Progenitor cell of endocrine pancreas (in vitro differentiated cells): ENCODE measurements at places on chromosomes 7 and 10. TPM values are rescaled to one million over a fixed set of nuclear protein-coding genes. Genes with fewer than 3 reads are reported as not detected.
A peak's percentile ranks its signal among the peaks of the same experiment; 100 is the strongest.

Gene FKBP6
- not detected in 2 replicates for total RNA-seq

- no peak overlapping the region for H3K27ac ChIP-seq
- DNase-seq, result no peak
Measured at GRCh38 chr10:92916433-92916832, 68.1 kb downstream of the EXOC6 start.

- H3K4me1 ChIP-seq, result peaks cover 31% of the 10 kb centered on the region
- no peaks in the 10 kb centered on the region for H3K27me3 ChIP-seq
- H3K4me3 ChIP-seq, result peak overlapping the region; percentile 17
- no peak for DNase-seq
Measured at GRCh38 chr7:142152076-142152475, 40.6 kb downstream of the MGAM2 start.

- H3K4me1 ChIP-seq, result peaks cover 16% of the 10 kb centered on the region
- no peaks in the 10 kb centered on the region for H3K27me3 ChIP-seq
- H3K27ac ChIP-seq, result no peak overlapping the region
- H3K36me3 ChIP-seq, result peaks cover 3% of the 10 kb centered on the region
- DNase-seq, result no peak
Measured at GRCh38 chr10:53108317-53108934, 335.8 kb upstream of the MBL2 start.

DNA sequence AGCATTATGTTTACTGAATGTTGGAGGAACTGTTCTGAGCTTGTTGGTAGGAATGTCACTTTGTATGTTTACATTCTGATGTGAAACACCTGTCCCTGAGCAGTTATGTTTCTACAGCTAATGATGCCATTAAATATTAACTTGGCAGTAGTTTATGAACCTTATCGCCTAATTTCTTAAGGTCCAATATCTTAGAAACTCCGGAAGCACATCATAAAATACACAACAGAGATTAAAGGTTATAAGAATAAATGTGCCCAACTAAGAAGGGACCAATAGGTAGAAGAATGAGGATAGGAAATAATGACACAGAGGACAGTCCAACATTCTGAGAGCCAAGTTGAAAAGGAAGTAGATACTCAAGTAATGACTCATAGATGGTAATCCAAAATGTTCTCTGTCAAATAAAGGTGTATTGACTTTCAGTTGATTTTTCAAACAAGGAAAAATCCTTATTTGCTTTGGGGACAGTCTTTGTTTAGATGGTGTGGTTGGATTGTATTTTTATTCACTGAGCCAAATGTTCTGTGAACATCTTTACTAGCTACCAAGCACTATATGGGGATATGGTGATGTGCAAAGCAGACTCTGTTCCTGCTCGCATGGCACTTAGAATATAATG lies 31.9 kb downstream of the LCOR start:
- no peak overlapping the region for H3K4me3 ChIP-seq
- no peaks in the 10 kb centered on the region for H3K27me3 ChIP-seq
- H3K36me3 ChIP-seq, result peaks cover 14% of the 10 kb centered on the region
- peak overlapping the region; percentile 91 for H3K27ac ChIP-seq

- no peak overlapping the region for H3K27ac ChIP-seq
Measured at GRCh38 chr10:77494327-77494726, 143.3 kb downstream of the KCNMA1 start.

Gene LIPM
- total RNA-seq, result not detected in 2 replicates

- H3K4me1 ChIP-seq, result no peaks in the 10 kb centered on the region
- no peak for DNase-seq
- no peaks in the 10 kb centered on the region for H3K36me3 ChIP-seq
- H3K27me3 ChIP-seq, result no peaks in the 10 kb centered on the region
- no peak overlapping the region for H3K4me3 ChIP-seq
Measured at GRCh38 chr10:51377932-51378599, 303.8 kb downstream of the PRKG1 start.

GRCh38 chr7:150756166-150756565 lies 18.9 kb downstream of the GIMAP5 start:
- H3K36me3 ChIP-seq, result no peaks in the 10 kb centered on the region
- H3K27ac ChIP-seq, result no peak overlapping the region
- peaks cover 18% of the 10 kb centered on the region for H3K27me3 ChIP-seq
- DNase-seq, result no peak
- no peaks in the 10 kb centered on the region for H3K4me1 ChIP-seq
- no peak overlapping the region for H3K4me3 ChIP-seq

DNA sequence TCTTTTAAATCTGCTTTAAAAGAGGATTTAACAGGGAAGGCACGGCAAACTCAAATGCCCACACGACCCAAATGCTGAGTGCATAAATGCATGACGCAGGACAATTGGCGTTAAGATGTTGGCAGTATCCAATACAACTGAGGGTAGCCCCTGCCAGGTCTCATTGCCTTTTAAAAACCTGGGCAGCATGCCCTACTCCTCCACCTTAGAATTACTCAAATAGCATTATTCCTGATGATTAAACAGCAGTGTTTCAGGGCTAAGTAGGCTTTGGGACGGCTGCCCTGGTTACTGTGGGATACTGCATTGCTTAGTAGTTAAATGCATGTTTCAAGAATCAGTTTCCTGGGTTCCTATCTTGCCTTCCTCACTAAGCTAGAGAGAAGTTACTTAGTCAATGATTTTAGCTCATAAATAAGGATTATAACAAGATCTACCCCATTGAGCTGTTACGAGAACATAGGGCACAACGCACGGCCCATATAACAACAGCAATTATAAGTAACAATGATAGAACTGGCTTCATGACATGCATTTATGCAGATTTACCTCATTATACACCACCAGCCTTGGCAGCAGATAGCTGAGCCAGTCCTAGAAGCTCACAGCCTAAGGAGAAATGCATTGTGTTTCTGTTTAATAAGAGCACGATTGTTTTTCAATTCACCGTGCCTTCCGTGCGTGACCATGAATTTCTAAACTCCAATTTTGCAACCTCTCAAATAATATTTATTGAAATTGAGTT lies 7.9 kb downstream of the TUBAL3 start:
- H3K27ac ChIP-seq, result no peak overlapping the region
- H3K4me3 ChIP-seq, result no peak overlapping the region
- H3K27me3 ChIP-seq, result peaks cover 2% of the 10 kb centered on the region
- no peak for DNase-seq
- H3K4me1 ChIP-seq, result no peaks in the 10 kb centered on the region
- no peaks in the 10 kb centered on the region for H3K36me3 ChIP-seq

DNA sequence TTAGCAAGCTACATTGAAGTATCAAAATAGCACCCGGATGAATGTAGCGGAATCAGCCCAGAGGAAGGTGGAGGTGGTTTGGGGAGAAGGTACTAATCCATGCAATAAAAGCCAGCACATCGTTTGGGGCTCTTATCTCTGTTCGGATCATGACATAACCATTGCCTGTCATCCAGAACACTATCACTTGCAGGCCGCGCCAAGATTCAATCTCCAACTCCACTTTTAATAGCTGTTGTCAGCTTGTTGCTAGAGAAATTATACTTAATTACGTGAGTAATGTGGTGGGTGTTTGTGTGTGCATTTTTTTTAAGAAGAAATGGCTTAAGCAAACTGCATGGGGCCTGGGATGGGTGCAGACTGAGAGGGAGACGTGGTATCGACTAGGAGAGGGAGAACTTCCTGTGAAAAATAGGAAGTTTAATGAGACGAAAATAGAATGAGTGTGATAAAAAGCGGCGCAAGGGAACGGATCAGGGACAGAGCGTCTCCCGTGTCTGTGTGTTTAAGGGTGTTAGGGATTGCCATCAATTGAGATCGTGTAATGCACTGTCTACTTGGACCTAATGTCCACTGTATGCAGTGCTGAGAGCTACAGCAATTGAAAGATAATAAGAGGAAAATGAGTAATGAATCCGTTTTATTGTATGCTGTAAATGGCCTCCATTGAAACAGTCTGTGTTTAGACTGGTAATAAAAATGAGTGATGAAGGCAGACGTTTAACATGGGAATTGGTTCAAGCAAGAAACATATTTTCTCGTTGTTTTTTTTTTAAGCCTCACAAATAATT lies 27.6 kb upstream of the SFMBT2 start:
- H3K36me3 ChIP-seq, result no peaks in the 10 kb centered on the region
- no peak overlapping the region for H3K27ac ChIP-seq
- peaks cover 23% of the 10 kb centered on the region for H3K27me3 ChIP-seq
- no peak overlapping the region for H3K4me3 ChIP-seq
- H3K4me1 ChIP-seq, result peaks cover 4% of the 10 kb centered on the region
